ENCODE measurements at places on chromosomes 3 and 15.

DNA sequence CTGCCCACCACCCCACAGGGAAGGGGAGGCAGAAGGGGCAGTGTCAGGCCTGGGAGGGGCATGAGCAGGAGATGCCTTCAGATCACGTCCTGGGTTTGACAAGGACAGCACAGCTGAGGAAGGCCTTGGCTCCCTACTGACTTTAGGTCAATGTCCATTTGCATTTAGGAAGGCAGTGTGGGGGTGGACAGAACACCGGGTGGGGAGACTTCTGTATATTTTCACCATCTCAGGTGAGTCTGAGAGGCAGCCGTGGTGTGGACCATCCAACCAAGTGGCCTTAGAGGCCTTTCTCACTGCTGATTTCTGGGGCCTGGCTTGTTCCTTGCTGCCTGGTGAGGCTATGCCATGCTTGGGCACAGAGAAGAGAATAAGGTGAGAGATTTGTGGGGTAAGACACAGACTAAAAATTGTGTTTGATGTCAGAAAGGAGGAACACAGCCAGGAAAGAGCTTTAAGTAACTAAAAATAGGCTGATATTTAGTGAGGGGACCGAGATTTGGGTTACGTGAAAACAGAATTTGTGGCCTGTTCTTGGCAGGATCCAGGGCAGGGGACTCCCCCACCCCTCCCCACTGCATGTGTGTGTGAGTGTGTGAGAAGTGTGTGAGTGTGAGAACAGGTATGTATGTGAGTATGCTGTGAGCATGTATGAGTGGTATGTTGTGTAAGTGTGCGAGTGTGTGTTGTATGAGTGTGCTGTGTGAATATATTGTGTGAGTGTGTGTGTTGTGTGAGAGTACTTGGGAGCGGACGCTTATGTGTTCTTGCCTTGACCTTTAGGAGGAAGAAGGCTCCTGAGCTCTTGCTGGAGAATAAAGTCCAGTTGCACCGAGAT, 11.8 kb upstream of the PLA2G4E start:
- no peak for DNase-seq

GRCh38 chr3:30315447-30315846, 291.0 kb upstream of the TGFBR2 start:
- no peak for DNase-seq

- DNase-seq = no peak
Observed at GRCh38 chr3:95401693-95402092, 1338.8 kb downstream of the NSUN3 start.

- DNase-seq = no peak
Observed at GRCh38 chr3:168312984-168313383, 217.3 kb upstream of the GOLIM4 start.

- DNase-seq = no peak
Observed at GRCh38 chr3:66098436-66098835, 59.7 kb upstream of the MAGI1 start.

GRCh38 chr3:134340362-134340981, 33.8 kb downstream of the AMOTL2 start:
- no peak for DNase-seq

DNA sequence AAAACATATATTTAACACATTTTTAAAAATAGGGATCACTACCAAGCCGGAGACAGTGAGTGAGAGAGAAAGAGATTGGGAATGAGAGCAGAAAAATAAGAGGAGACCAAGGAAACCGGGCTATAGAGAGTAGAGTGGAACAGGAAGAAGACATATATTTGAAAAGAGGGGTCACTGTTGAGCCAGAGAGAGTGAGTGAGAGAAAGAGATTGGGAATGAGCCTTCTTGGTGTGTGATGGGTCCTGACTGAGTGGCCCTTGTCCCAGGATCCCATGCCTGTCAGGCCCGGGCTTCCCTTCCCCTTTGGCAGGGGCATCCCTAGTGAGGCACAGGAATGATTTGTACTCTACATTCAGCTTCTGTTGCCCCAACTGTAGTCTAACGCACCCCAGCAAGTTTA, 646.6 kb downstream of the NTRK3 start:
- no peak for DNase-seq

DNA sequence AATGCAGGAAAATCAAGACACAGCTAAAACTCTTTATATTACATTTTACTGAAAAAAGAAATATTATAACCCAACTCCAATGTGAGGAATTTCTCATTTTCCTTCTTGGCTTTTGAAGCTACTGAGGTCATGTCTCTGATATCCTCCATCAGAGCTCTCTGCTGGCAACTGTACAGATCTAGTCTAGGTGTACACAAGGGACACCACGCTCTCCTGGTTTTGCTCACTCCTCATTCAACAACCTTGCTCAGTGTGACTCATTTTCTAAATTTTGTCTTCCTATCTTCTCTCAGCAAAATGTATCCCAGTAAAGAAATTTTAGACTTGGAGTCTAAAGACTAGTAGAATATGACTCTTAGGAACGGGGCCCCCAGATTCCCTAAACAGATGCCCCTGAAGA, 144.3 kb downstream of the KCNMB2 start:
- DNase-seq = no peak

GRCh38 chr3:121975702-121976302, 46.2 kb downstream of the ILDR1 start:
- DNase-seq = no peak

- no peak for DNase-seq
Observed at GRCh38 chr3:56677286-56677685, 5.8 kb downstream of the TASOR start.

DNA sequence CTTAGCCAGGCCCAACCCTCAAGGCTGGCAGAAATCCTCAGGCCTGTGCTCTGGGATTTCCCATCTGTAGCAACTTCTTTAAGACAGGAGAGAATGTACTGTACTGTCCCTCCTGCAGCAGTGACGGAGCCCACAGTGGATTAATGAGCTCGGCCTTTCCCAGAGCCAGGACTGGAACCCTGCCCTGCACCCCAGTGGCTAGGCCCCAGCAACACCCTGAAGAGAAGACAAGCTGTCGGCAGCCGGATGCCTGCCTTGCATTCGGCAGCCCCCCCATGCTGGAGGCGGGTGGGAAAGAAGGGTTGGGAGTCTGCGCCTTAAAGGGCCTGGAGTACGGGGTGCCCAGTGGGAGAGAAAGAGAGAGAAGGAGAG, 32.0 kb downstream of the KLHL25 start:
- peak; percentile 83 for DNase-seq

- no peak for DNase-seq
Observed at GRCh38 chr3:27591312-27592210, 107.4 kb upstream of the SLC4A7 start.

GRCh38 chr3:50502584-50503423, 630 bp downstream of the CACNA2D2 start:
- no peak for DNase-seq

- DNase-seq = peak; percentile 3
Observed at GRCh38 chr3:48431224-48432029, 1.5 kb upstream of the PLXNB1 start.

GRCh38 chr15:80838012-80838411, 58.8 kb downstream of the CEMIP start:
- DNase-seq = no peak

- no peak for DNase-seq
Observed at GRCh38 chr3:97950360-97950759, 21.9 kb downstream of the RIOX2 start.

- no peak for DNase-seq
Observed at GRCh38 chr15:99605990-99606389, 40.2 kb downstream of the MEF2A start.

GRCh38 chr3:48945432-48945831, 26.8 kb downstream of the ARIH2 start:
- DNase-seq = no peak

GRCh38 chr3:180947761-180948390, 35.4 kb downstream of the FXR1 start:
- DNase-seq = no peak

DNA sequence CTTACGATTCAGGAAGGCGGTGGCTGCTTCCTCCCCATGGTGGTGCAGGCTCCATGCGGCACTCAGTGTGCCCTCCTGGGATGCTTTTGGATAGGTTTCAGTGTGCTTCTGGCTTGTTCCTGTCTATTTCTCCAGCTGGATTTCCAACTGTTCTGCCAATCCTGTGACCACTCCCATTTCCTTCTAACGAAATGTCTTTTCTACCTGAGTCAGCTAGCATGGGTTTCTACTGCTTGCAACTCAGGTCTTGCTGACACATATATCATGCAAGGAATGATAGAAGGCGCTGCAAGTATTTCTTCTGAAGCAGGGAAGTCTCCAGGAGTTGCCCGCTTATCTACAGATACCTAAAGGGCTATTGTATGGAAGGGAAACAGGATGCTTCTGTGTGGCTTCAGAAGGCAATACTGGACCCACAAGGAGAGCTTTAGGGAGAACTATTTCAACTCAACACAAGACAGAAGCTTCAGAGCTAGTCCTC, 244.4 kb downstream of the OPA1 start:
- DNase-seq = no peak

DNA sequence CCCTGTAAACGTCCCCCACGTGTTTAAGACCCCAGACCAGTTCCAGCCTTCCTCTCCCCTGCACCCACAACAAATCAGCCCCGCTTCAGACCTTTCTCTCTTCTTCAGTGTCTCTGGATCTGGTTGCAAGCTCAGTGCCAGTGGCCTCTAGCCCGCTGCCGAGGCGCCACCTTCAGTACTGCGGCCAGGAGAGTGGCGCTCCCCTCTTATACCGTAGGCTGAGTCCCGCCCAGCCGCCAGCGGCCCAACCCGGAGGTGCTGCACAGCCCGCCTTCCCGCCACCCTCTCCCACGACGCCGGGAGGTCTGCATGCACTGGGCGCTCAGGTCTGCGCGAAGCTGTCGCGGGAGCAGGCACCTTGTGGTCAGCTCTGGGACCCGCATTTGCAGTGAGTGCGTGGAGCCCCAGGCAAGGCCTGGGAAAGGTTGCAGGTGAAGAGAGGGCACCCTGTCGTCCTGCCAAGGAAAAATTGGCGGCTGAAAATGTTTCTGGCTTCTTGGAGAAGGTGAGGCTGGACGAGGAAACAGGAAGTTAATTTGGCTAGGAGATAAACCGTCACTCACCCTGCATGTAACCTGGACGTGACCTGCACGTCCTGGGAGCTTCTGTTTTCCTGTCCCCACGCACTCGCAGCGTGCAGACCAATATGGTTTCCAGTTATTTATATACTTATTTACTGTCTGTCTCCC, at the start of gene C2CD4B:
Gene C2CD4B (minus strand): TSS at position 182 of the 689 bp plus-strand sequence. CDS start 301 bp downstream, outside the sequence.
- DNase-seq = peak; percentile 83

GRCh38 chr15:92681141-92681631, 25.6 kb upstream of the FAM174B start:
- DNase-seq = no peak

Data from posterior vena cava (tissue), 2 donors.